ENCODE measurements at places on chromosomes 3 and 15.

GRCh38 chr3:14376348-14377043 is 25.9 kb upstream of the SLC6A6 start:
- DNase-seq = no peak

DNA sequence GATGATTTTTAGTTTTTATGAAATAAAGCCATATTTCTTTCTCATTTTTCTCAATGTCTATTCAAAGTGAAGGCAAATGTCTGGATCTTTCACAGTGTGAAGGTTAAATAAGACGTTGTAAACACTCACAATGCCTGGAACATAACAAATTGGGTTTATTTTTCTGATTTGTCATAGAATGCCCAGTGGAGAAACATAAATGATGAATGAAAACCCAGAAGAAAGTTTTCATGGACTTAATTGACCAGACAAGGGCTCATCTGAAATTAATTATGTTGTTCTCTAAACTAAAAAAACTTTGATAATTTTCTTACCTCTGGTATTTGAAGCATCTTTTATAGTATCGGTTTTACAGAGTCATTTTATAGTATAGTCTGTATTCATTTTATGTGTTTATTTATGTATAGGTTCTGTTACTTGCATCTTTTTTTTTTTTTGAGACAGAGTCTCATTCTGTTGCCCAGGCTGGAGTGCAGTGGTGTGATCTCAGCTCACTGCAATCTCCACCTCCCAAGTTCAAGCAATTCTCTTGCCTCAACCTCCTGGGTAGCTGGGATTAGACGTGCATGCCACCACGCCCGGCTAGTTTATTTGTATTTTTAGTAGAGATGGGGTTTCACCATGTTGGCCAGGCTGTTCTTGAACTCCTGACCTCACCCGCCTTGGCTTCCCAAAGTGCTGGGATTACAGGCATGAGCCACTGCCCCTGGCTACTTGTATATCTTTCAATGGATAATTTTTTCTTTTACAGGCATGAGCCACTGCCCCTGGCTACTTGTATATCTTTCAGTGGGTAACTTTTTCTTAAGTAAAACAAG is 15.1 kb upstream of the BNIP2 start:
- DNase-seq = no peak

GRCh38 chr15:45307230-45307924 is 55.3 kb downstream of the SLC28A2 start:
- peak; percentile 58 for DNase-seq

DNA sequence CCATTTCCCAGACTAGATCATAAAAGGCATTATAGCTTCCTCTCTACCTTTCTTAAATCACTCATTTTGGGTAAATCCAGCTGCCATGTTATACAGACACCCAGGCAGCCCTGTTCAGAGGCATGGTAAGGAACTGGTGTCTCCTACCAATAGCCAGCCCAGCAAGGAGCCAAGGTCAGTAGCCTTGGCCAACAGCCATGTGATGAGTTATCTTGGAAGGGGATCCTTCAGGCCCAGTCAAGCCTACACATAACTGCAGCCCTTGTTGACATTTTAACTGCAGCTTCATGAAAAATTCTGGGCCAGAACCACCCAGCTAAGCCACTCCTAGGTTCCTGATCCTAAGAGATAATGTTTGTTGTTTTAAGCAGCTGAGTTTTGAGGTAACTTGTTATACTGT is 29.0 kb upstream of the ZMAT3 start:
- peak; percentile 33 for DNase-seq

DNA sequence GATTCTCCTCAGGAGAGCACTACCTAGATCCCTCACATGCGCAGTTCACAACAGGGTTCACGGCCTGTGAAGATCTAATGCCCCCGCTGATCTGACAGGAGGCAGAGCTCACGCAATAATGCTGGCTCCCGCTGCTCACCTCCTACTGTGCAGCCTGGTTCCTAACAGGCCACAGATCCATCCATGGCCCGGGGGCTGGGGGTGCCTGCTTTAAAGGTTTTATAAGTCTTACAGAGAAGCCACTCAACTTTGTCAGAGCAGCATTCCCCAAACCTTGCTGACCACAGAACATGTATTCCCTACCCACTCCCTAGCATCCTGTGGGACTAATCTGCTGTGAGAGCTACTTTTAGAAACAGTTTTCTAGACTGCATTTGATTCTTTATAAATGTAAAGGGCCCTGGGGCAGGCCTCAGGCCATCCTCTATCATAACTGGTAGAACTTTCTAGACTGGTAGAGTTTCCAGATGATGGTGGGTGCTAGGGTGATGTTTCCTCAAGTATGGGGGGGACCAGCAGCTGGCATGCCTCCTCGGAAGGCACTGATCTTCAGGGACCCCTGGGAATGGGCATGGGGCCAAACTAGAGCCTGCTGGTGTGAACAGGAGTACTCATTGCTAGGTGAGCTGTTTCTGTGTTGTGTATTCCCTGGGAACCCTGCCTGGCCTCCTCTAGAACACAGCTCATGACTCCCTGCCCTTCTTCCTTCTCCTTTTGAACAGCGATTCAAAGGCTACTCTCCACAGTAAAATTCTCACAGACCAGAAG is 25.7 kb upstream of the RAD18 start:
- DNase-seq = no peak

- peak; percentile 87 for DNase-seq
Observed at GRCh38 chr3:14143271-14144225, 18.7 kb downstream of the TMEM43 start.
